ENCODE measurements at places on chromosomes 5 and 9.

GRCh38 chr5:130032807-130033206 lies 128.5 kb downstream of the CHSY3 start:
- no peak for DNase-seq

GRCh38 chr9:87601176-87601575 lies 103.5 kb downstream of the DAPK1 start:
- DNase-seq: no peak

DNA sequence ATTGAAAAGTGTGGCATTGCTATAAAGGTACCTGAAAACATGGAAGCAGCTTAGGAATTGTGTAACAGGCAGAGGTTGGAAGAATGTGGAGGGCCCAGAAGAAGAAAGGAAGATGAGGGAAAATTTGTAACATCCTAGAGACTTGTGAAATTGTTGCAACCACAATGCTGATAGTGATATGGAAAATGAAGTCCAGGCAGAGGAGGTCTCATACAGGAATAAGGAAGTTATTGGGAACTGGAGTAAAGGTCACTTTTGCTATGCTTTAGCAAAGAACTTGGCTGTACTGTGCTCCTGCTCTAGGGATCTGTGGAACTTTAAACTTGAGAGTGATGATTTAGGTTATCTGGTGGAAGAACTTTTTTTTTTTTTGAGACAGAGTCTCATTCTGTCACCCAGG lies 43.5 kb downstream of the PTPDC1 start:
- no peak for DNase-seq

DNA sequence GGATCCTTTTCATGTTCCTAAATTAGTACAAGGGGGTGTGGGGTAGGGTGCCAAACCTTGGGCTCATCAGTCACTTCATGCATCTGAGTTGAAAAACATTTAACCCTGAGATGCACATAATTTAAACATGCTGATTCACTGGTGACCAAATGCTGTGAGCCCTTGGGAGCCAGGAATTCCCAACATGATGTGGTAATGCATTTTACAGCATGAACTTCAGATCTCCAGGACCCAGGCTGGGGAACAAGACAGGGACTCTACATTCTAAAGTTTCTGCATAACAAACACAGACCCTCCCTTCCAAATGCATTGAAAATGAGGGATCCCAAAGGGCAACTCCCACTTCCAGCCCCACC lies 322.2 kb downstream of the NDUFS4 start:
- no peak for DNase-seq

GRCh38 chr5:56829137-56829908 lies 14.0 kb downstream of the MAP3K1 start:
- peak; percentile 75 for DNase-seq

All from stimulated activated CD4-positive, alpha-beta T cell treated with anti-CD3 and anti-CD28 coated beads, Interleukin-4, amount 100 ng/mL, for 24 hours (primary cell).